ENCODE measurements at places on chromosomes 13 and 19. TPM values are rescaled to one million over a fixed set of nuclear protein-coding genes. Genes with fewer than 3 reads are reported as not detected.

The GFY gene
- not detected for total RNA-seq

The SLC25A41 gene
- not detected for total RNA-seq

The ZNF536 gene
- 0.12 TPM for total RNA-seq

The POU2F2 gene
- total RNA-seq, result 6.1 TPM

DNA sequence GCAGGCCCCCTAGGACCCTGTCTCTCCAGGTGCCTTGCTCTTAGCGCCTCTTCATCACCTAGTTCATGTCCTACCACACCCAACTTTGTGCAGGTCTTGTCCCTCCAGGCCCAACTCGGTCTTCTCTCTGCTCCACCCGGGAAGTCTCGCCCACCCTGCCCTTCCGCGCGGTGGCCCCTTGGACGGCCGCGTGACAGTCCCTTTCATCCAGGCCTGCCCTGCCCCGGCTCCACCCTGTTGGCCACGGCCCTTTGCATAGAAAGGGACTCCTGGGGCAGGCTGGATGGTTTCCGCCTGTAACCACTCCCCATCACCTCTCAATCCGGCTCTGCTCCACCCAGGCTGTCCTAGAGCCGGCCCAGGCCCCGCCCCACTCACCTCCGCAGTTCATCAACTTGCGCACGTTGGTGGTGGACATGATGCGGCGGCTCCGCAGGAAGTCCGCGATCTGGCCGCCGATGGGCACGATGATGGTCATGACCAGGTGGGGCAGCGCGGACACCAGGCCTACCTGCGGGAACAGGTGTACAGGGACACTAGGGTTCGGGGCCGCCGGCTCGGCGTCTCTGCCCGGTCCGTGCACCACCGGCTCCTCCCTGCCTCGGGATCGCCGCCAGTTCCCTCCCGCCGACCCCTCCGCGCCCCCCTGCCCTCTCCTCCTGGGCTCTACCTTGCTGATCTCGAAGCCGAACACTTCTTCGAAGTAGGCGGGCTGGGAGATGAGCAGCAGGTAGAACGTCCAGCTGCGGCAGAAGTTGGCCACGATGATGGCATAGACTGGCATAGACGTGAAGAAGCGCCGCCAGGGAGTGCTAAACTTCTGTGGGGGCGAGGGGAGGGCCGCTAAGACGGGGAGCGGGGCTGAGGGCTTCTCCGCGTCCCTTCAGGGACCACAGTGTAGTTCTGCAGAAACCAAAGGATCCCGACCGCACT lies 7.2 kb downstream of the GFY start:
- no peak for DNase-seq

DNA sequence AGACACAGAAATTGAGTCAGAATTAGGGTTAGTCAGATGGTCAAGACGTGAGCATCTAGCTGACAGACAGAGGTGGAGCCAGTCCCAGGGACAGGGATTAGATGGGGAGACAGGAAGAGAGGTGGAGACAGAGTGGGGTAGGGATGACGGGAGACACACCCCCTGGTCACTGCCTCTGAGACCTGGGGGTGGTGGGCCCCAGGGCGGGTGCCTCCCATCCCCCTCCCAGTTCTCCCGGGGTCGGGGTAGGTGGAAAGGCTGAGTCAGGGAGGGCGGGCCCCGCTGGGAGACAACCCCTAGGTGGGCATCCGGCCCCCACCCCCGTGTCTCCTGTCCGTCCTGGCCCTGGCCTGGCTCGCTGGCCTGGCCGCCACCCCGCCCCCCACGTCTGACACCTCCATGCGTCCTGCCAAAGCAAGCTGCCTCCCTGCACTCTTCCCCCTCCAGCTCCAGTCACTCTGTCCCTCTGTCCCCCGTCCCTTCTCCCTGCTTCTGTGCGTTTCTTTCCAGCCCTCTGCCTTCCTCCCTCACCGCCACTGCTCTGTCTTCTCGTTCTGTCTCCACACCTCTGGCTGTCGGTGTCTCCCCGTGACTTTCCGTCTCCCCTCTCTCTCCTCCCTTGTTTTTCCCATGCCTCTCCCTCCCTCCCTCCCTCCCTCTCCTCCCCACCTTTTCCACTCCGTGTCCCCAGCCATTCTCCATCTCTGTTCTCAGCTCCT lies 15.1 kb downstream of the CCDC97 start:
- peak; percentile 79 for DNase-seq

DNA sequence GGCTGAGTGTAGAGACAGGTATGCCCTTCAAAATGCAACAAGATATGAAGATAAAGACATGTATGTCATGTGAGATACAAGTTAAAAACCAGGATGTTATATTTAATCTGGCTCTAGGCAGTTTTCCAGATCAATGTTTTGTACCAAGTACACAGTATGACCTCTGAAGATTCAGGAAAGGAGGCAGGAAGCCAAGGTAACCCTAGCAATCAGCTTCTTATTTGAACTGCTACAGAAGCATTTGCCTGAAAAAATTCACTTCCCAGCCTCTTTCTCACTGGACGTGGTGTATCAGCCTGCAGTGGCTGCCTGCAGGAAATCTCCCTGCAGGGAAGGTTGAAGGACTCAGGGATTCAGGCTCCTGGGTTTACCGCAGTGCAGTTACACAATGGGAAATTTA lies 24.1 kb downstream of the OLFM4 start:
- no peak for DNase-seq

DNA sequence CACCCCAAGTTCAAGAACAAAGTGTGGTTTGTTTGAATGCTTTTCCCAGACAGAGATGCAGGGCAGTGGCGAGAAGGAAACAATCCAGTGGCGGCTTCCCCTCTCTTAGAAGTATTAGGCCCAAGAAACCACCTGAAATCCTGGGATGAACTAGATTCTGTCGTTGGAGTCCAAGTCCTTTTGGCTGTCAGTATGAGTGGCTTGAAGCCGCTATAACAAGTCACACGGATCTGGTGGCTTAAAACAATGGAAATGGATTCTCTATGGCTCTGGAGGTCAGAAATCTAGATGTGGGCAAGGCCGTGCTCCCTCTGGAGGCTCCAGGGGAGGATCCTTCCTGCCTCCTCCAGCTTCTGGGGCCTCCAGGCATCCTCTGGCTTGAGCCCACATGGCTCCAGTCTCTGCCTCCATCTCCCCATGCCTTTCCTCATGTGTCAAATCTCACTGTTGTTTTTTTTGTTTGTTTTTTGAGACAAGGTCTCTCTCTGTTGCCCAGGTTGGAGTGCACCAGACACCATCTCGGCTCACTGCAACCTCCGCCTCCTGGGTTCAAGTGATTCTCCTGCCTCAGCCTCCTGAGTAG lies 97.7 kb downstream of the GNG7 start:
- DNase-seq, result no peak

GRCh38 chr13:23696610-23697009 lies 126.4 kb downstream of the TNFRSF19 start:
- no peak for DNase-seq

- peak; percentile 90 for DNase-seq
Measured at GRCh38 chr13:113393563-113394338, 29.8 kb upstream of the GRTP1 start.

GRCh38 chr19:33384983-33385382 lies 11.5 kb downstream of the CEBPG start:
- no peak for DNase-seq

GRCh38 chr13:36700170-36700569 lies 26.4 kb downstream of the SERTM1 start:
- no peak for DNase-seq

DNA sequence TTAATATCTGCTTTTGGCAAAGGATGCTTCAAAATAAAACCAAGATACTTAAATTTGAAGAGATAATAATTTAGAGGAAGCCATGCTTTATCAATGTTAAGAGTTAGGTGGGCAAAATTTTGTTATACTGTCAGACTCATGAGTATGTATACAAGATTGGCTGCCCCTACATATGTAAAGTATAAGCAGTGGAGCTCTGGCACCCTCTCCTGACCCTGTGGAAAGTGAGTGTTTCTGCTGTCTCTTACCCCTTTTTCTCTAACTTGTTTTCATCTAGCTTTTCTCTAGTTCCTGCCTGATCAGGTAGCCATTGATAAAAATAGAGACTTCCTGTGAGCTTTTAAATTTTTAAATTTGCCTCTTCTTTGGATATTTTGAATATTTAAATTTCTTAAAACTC lies 710.9 kb upstream of the SPRY2 start:
- DNase-seq, result no peak
